BE2C (cell line): ENCODE measurements at places on chromosomes 11 and 22.

DNA sequence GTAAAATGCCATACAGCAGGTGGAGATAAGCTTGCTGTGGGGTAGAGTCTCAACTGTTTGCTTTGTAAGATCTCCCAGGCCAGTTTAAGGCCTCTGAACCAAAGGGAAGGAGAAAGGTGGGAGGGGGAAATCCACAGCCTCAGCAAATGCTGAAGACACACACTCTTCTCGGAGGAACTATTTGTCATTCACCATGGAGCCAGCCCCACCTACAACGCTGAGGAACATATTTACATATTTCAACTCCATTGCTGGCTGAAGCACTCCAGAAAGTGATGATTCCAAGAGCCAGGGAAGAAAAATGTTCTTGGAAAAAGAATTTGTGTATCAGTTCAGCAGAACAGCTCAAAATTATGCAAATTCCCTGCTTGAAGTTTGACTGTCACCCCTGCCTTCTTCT is 6.5 kb downstream of the TENM4 start:
- DNase-seq = no peak

GRCh38 chr11:76337923-76338322 is 43.0 kb downstream of the THAP12 start:
- no peak for DNase-seq

GRCh38 chr22:17318817-17319216 is 50.4 kb upstream of the CECR2 start:
- no peak for DNase-seq

GRCh38 chr11:34754171-34754823 is 133.4 kb downstream of the EHF start:
- no peak for DNase-seq

DNA sequence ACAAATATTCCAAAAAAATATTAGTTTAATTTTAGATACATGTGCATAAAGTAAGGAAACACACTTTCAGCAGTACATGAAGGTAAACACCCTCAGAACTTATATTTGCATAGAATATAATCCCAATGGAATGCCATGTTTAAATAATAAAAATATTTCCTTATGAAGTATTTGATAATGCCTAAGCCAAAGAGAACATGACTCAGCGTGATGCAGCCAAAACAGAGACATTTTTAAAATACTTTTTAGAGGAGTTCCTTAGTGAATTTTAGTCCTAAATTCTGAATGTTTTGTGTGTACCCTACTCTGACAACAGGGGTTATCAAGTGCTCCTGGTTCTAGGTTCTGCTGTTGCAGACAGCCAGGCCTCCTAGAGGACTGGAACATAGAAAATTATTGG is 39.1 kb upstream of the POU2AF2 start:
- DNase-seq = no peak

GRCh38 chr11:120280600-120281051 is 40.7 kb downstream of the POU2F3 start:
- peak; percentile 67 for DNase-seq

DNA sequence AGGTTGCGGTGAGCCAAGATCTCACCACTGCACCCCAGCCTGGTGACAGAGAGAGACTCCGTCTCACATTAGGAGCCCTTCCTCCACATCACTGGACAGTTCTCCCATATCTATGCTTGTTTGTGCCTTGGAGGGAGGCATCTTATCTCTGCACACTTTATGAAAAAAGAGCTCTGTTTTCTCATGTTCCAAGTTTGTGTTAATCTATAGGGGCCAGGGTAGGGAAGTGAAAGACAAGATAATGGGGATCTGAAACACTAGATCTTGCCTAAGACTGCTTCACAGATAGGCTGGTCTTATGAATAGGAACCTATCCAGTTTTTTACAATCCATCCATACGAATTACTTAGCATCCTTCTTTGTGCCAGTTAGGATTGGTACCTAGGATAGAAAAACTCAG is 17.1 kb downstream of the OR6Q1 start:
- DNase-seq = no peak

GRCh38 chr22:45225732-45226502 is 14.8 kb downstream of the KIAA0930 start:
- no peak for DNase-seq

DNA sequence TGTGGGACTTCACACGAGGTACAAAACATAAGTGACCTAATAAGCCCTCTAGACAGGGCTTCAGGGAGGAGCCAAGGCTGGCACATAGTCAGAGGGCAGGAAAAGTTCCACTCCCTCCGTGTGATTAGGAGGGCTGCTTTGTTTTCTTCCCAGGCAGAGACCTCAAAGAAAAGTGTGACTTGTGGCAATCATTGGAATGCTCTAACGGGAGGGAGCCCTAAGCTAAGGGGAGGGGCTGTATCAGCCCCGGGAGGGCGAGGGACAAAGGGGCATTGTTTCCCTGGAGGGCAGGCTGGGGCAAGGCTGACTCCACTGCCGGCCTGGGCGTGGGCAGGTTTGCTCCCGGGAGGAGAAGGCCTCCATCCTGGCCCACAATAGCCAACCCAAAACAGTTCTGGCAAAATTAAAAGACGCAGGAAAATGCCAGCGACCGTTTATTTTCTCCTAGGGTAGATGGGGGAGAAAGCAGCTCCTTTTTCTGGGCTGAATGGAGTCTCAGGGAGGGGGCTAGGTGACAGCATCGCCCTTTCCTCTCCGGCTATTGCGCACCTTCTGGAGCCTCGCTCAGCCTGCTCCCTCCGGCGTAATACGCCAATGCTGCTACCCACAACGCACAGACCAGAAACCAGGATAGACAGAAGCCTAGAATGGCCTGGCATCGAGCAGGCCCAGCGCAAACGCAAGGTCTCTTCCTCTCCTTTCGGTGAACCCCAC is 60.2 kb downstream of the ENDOD1 start:
- no peak for DNase-seq

- no peak for DNase-seq
These were observed 7.5 kb downstream of the RASD2 start for GRCh38 chr22:35547987-35548721.

- DNase-seq = no peak
These were observed 37.2 kb upstream of the ETS1 start for GRCh38 chr11:128624269-128625175.

GRCh38 chr22:31533374-31533773 is 37.0 kb downstream of the SFI1 start:
- DNase-seq = no peak

DNA sequence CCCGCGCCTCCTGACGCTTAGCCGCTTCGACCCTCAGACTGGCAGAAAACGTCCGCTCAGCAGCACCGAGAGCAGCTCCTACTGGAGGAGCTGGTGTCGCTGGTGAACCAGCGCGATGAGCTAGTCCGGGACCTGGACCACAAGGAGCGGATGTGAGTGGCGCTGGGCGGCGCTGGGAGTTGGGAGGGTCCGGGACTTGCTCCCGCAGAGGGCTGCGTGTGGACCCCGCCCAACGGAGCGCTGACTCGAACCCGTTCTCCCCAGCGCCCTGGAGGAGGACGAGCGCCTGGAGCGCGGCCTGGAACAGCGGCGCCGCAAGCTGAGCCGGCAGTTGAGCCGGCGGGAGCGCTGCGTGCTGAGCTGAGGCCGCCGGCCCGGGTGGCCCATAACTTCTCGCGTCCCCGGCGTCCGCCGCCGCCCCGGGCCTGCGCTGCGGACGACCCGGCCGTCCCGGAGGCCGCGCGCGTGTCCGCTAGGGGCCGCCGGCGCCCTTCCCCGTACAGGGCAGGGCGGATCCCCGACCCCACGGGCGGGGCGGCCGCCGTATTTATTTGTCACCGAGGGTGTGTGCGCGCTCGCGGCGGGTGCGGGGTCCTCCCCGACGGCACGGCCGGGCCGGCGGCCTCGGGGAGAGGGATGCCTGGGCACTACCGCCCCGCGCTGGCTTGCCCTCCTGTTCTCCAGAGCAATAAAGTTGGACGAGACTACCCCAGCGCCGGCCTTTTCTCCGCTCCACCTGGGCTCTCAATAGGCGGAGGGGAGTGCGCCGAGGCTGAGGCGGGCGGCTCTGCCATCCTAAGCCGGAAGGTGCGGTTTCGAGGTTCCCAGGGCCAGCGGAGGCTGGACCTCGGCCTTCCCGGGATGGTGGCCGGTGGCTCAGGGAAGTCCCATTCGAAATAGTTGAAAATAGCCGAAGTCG is 3.4 kb downstream of the KCNK7 start:
- DNase-seq = no peak

GRCh38 chr11:70103256-70103975 is 25.3 kb downstream of the ANO1 start:
- no peak for DNase-seq

DNA sequence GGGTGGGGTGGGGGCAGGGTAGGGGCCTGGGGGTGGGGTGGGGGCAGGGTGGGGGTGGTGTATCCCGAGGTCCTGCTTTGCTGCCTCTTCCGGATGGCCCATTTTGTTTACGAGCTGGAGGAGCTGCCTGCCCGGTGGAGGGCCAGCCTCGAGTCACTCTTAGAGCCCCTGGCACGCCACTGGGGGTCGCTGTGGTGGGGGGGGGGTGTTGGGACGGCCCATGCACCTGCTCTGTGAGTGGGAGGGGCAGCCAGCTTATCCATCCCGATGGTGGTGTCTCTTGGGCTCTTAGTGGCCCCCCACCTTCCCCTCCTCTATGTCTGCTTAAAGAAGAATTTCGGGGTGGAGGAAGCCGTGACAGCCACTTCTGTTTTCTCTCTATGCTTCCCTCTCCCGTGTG is 24.6 kb downstream of the MRGPRD start:
- no peak for DNase-seq

- no peak for DNase-seq
These were observed 79.1 kb downstream of the UVRAG start for GRCh38 chr11:75894036-75894585.

DNA sequence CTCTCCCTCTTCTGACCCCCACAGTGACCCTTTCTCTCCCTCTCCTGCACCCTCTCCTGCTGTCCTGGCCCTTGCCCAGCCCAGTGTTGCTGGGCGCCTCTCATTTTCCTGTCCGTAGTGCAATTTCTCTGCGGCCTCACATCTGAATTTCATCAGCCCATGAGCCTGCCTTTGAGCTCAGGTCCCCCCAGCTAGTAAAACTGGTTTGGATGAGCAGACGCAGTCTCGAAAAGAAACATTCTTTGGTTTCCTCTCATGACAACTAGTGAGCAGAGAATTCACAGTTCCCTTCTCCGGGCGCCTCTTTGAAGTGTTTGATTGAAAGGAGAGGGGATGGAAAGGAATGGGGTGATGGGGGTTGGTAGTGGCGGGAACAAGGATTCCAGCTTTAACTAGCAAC is 126.0 kb upstream of the CADM1 start:
- DNase-seq = no peak

DNA sequence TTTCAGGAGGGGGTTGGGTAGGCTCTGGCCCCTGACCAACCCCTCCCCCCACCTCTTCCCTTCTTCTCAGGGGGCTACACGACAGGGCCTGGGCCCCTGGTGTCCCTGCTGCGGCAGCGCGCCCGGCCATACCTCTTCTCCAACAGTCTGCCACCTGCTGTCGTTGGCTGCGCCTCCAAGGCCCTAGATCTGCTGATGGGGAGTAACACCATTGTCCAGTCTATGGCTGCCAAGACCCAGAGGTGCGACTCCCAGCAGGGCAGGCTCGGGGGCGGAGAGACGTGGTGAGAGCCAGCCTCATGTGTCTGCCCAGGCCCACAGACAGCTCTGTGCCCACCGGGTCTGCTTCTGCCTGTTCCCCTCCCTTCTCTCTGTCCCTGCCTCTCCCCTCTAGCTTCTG is 7.6 kb upstream of the GALR3 start:
- no peak for DNase-seq

- no peak for DNase-seq
These were observed 21.8 kb upstream of the CD5 start for GRCh38 chr11:61080526-61080925.

- peak; percentile 73 for DNase-seq
These were observed at the start of gene EMID1 for GRCh38 chr22:29205594-29206371. EMID1 (plus strand) TSS chr22:29205896; CDS start chr22:29206039, 143 bp downstream.

- no peak for DNase-seq
These were observed 934.2 kb downstream of the BRD1 start for GRCh38 chr22:48893288-48894063.

- no peak for DNase-seq
These were observed 18.1 kb downstream of the TBC1D10A start for GRCh38 chr22:30308518-30309230.

- no peak for DNase-seq
These were observed 388.8 kb upstream of the B3GAT1 start for GRCh38 chr11:134800826-134801225.

DNA sequence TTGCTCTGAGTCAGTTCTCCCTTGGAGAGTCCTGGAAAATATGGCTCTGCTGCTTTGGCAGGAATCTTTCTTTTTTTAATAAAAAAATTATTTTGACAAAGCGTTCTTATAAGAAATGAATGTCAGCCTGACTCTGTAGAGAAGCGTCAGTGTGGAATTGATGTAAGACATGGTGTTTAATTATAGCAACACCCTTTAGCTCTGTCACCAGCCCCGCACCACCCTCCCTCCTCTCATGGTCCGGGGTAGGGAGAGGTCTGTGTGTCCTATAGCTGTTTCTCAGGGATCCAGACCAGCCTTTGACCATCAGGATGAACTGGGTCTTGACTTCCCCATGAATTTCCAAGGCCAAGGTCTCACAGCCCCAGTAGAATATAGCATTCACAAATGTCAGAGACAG is 120.6 kb downstream of the CHST1 start:
- DNase-seq = no peak

- DNase-seq = no peak
These were observed 874 bp upstream of the PLAAT4 start for GRCh38 chr11:63535734-63536133.

DNA sequence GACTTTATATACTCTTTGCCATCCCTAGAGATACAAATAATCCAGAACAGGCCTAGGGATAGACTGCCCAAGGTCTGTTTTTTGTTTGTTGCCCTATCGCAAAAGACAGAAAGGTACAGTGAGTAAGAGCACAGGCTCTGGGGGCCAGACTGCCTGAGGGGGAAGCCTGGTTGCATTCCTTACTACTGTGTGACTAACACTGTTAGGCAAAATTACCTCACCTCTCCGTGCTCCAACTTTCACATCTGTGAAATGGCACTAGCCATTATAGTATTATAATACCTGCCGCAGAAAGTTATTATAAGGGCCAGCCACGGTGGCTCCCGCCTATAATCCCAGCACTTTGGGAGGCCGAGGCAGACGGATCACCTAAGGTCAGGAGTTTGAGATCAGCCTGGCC is 14.5 kb downstream of the SLC35F2 start:
- DNase-seq = no peak

DNA sequence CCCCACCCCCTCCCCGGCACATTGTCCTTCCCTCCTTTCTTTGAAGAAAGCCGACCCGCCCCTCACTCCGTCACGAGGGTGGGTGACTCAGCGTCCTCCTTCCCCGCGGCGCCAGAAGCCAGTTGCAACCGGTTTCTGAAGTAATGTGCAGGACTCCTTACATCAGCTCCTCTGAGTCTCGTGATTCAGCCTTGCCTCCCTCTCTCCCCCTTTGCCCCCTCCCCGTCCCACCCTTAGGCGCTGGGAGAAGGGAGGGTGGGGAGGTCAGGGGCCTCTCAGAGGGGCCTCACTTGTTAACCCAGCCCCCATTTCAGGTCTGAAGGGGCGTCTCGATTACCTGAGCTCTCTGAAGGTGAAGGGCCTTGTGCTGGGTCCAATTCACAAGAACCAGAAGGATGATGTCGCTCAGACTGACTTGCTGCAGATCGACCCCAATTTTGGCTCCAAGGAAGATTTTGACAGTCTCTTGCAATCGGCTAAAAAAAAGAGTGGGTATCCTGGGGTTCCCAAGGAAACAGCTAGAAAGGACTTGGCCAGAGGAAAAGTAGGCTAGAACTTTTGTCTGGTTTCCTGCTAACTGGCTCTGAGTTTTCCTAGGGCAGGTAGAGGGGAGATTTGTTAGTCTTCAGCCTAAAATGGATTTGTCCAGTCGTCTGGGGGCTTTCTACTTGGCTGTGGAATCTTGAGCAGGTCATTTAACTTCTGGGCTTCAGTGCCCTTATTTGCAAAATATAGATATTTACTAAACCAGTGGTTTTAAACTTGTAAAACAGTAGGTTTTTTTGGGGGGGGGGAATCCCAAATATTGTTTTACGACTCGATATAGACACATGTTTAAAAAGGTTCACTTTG is 1.1 kb downstream of the SLC3A2 start:
- peak; percentile 89 for DNase-seq
